ENCODE measurements at places on chromosomes 16 and 17.

- DNase-seq = no peak
Observed at GRCh38 chr17:17555906-17556305, 35.6 kb downstream of the PEMT start.

GRCh38 chr16:23595246-23595950 lies 718 bp downstream of the NDUFAB1 start:
- DNase-seq = no peak

DNA sequence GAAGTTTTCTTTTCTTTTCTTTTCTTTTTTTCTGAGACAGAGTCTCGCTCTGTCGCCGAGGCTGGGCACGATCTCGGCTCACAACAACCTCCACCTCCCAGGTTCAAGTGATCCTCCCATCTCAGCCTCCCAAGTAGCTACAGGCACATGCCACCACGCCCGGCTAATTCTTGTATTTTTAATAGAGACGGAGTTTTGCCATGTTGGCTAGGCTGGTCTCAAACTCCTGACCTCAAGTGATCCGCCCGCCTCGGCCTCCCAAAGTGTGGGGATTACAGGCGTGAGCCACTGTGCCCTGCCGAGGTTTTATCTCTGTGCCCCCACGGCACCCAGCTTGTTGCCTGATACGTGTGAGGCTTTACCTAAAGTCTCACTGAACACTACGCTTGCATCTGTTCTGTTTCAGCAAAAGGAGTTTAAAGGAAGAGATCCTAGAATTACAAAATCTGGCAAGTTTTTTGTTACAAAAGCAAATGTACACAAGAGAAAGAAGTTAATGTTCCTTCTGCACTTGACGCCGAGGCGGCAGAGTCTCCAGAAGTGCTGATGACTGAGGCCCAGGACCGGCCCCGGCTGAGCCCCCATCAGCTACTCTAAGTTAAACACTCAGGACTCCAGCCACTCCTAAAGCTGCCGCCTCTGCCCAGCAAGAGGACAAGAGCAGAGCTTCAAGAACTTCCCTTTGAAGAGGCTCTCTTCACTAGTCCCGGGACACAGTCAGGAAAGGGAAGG lies 9.2 kb downstream of the ABCA3 start:
- DNase-seq = no peak

- DNase-seq = no peak
Observed at GRCh38 chr16:56423584-56424403, 1.6 kb downstream of the AMFR start.

GRCh38 chr16:72987480-72987901 lies 60.4 kb downstream of the ZFHX3 start:
- no peak for DNase-seq

GRCh38 chr17:41956522-41956921 lies 10.1 kb upstream of the CNP start:
- no peak for DNase-seq

- no peak for DNase-seq
Observed at GRCh38 chr16:49827805-49828438, 28.0 kb downstream of the ZNF423 start.

DNA sequence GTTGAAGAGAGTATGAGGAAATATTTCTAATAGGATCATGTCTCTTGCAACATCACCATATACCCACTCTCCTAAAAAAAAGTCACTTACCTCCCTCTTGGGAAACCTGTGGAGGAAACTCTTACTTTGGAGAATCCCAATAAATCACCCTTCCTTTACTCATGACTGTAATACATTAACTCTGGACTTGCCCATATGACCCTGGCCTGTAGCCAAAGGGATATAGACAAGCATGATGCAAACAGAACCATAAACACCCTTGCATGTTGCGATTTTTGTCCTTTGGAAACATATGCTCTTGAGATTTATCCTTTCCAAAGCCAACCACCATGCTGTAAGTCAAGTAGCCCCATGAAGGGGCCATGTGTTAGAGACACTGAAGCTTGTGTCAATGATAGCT lies 19.5 kb downstream of the CDH11 start:
- DNase-seq = no peak

- DNase-seq = no peak
Observed at GRCh38 chr17:21376759-21377690, 868 bp downstream of the KCNJ12 start.

DNA sequence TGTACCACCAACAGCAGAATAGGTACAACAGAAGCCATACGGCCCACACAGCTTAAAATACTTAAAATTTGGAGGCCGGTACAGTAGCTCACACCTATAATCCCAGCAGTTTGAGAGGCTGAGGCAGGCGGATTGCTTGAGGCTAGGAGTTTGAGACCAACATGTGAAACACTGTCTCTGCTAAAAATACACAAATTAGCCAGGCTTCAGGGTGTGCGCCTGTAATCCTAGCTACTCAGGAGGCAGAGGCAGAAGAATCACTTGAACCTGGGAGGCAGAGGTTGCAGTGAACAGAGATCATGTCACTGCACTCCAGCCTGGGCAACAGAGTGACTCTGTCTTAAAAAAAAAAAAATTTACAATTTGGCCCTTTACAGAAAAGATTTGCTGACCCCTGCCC lies 17.0 kb downstream of the GFOD2 start:
- DNase-seq = no peak

DNA sequence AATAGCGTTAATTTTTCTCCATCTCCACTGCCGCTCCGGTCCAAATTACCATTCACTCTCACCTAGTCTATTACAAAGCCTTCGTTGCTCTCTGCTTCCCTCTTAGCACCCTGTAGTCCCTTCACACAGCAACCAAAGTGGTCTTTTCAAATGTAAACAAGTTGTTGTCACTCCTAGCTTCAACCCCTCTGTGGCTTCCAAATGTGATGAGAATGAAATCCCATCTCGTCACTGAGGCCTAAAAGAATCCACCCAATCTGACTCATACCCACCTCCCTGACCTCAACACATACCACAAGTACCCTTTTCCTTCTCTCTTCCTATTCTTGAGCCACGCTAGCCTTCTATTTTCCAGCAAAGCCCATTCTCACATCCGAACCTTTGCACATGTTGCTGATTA lies 2.2 kb upstream of the PELP1 start:
- no peak for DNase-seq

Data from stimulated activated CD8-positive, alpha-beta memory T cell treated with anti-CD3 and anti-CD28 coated beads, Interleukin-4, amount 100 ng/mL, for 1 hour (primary cell).